ENCODE measurements at places on chromosomes 6 and 20.

GRCh38 chr6:132877003-132877402 lies 62.6 kb downstream of the RPS12 start:
- no peak for DNase-seq

- no peak for DNase-seq
Measured at GRCh38 chr6:154537511-154538325, 27.2 kb upstream of the CNKSR3 start.

GRCh38 chr20:50438986-50439407 lies 71.2 kb upstream of the PTPN1 start:
- no peak for DNase-seq

GRCh38 chr20:34328928-34329677 lies 25.9 kb upstream of the AHCY start:
- no peak for DNase-seq

DNA sequence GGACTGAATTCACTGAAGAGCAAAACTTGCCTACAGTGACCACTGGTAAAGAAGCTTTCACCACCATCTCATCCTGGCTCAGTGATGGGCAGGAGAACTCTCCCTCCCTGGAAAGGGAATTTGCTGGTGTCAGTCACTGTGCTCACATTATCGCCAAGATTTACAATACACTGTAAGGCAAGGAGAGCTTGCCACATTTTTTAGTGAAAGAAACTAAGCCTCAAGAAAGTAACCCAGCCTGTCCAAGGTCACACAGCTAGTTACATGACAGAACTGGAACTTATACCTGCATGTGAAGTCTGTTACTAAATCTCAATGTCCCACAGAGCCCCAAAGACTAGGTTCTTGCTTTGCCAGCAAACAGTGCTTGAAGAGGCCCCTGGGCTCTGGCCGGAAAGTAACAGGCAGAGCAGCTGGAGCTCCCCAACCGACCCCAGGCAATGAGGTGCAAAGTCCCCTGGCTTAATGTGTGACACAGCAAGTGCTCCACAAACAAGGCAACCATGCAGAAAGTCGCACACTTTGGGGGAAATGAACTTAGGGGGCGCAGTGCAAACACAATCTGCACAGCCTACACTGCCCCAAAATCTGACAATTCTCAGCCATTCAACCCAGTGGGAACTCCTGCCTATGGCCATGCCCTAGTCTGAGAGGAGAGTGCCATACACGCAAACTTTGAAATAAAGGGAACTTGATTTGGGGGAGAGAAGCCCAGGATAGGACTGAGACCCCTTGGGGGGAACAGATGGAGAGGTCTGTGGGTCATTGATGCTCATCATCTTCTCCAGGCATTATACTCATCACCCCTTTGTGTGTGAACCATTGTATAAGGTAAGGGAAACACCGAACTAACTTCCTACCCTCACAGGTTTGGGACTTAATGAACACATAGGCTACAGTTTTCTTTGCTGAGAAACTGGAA lies 1.9 kb downstream of the BCL2L1 start:
- no peak for DNase-seq

DNA sequence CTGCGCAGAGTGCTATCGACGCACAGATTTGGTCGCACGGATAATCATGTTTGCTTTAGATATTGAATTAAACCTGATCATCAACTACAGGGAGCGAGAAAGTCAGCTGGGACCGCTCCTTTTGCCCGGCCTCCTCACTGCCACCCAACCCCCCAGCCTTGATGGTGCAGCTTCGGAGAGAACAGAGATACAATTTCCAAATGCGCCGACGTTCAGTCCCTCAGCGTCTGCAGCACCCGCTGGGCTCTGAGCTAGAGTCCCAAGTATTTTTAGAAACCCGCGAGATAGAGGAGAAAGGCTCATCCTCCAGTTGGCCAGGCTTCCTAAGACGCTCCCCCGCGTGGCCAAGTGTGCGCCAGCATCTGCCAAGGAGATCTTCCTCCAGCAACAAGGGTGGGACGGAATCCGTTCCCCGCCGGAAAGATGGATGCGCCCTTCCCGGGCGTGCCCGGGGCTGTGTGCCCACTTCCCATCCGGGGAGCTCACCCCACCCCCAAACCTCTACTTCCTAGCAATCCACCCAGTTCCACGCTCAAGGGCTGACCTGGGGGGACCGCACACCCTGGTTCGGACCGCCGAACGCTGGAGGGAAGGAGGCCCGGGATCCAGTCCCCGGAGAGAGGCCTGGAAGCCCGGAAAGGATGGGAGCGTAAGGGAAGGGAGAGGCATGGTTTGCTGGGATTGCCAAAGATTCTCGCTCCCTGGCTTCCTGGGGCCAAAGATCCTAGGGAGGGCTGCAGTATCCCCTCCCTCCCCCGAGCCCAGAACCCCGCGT lies 4.1 kb downstream of the NKX2-2 start:
- DNase-seq = no peak

- DNase-seq = no peak
Measured at GRCh38 chr6:62392291-62392690, 106.3 kb upstream of the KHDRBS2 start.

DNA sequence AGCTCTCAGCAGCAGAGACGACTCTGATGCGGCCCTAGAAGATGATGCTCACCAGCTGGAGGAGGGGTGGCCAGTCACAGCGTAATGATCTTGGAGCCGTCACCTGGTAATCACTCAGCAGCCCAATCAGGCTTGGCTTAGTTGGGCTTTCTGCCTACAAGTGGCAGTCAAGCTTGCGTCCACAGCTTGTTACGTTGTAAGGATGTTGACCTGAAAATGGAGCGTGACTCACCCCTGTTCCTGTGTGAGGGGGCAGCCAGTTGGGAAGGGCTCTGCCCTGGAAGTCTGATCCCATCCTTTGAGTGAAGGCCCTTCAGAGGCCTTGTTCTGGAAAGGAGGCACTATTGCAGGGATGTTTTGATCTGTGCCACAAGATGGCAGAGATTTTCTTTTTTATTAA lies 49.8 kb downstream of the SPATA2 start:
- no peak for DNase-seq

DNA sequence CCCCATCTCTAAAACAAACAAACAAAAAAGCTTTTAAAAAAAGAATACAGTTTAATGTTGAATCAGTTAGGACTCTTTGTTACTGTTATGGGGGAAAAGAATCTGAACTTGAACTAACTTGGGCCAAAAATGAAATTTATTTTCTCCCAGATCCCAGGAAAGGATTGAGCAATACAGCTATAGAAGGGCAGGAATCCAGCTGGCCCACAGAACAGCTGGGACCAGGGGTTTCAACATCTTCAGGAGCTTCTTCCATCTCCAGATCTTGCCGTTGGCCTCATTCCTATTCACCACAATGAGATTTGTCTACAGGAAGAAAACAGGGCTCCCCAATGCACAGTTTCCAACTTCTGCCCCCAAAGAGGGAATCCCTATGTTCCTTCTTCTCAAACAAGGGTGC lies 43.2 kb upstream of the AKAP12 start:
- DNase-seq = no peak

DNA sequence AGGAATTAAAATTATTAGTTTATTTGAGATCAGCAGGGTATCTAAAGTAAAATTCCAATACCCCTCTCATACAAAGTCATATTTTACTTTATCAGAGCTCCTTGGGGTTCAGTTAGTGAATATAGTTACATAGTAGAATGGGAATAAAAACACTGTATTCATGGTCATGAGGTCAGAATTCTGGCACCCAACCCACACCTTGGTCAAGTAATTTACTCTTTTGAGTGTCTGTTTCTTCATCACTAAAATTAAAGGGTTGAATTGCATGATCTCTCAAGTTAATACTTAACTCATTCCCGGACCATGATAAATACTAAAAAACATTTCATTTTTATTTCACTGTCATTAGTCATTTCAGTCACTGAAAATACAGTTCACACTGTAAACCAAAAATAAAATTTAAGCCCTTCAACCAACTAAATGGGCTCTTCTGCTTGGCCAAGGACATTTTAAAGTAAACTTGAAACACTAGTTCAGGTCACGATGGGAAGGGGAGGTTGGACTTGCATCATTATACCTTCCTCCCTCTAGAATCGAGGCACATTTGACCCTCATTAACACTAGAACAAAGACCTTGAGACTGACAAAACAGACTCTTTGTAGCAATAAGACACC lies 21.1 kb upstream of the HLA-DRB1 start:
- no peak for DNase-seq

DNA sequence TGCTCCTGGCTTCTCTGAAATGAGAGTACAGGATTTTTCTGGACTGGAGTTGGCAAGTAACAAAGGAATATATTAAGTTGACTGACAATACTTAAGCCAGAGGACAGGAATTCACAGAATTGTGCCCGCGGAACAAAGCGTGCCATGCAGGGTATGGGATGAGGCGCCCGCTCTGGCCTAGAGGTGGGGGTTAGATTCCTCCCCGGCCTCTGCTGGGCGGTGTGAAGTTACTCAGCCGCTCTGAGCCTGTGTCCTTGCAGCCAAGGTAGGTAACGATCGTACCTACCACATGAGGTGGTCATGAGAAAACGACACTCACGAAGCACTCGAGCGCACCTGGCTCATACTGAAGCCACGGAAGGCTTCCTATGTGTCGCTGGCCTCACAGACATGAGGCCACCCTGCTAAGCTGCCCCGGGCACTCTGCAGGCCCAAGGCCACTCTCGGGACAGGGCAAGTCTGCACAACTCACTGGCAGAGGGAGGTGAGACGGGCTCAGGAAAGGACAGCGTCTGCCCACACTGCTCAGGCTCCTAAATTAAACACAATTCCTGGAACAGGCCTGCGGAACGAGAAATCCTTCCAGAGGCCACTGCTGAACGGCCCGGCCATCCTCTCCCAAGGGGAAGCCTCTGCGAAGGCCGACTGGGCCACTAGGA lies 70.8 kb downstream of the PSMG4 start:
- no peak for DNase-seq

DNA sequence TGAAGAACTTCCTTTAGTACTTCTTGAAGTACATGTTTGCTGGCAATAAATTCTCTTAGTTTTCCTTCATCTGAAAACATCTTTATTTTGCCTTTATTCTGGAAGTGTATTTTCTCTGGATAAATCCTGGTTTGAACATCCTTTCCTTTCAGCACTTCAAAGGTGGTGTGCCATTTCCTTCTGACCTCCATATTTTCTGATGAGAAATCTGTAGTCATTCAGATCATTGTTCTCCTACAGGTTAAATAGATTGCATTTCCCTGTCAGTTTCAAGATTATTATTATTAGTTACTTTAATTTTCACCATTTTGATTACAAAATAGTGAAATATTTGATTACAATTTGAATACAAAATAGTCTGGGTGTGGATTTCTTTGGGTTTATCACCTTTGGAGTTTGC lies 134.5 kb downstream of the CDH26 start:
- peak; percentile 6 for DNase-seq

GRCh38 chr20:1949347-1950100 lies 44.3 kb downstream of the PDYN start:
- DNase-seq = no peak

- no peak for DNase-seq
Measured at GRCh38 chr6:169854083-169854725, 102.8 kb downstream of the ERMARD start.

GRCh38 chr20:37295001-37295400 lies 5.5 kb downstream of the MANBAL start:
- DNase-seq = no peak

DNA sequence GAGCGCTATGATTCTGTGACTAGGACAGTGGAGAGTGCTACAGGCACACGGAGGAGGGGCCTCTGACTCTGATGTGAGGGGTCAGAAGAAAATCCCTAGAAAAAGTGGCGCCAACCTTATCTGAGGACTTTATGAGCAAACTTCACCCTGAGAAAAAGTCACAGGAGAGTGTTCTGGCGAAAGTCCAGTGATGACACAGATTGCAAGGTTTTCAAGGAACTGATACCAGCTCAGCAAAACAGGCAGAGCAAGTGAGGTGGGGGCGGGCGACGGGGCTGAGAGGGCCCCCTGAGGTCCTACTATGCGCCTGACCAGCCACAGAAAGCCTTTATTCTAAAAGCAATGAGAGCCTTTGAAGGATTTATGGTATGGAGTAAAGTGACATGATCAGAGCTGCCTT lies 73.3 kb downstream of the SLC22A23 start:
- no peak for DNase-seq

GRCh38 chr6:10451394-10451793 lies 36.5 kb upstream of the TFAP2A start:
- DNase-seq = no peak

DNA sequence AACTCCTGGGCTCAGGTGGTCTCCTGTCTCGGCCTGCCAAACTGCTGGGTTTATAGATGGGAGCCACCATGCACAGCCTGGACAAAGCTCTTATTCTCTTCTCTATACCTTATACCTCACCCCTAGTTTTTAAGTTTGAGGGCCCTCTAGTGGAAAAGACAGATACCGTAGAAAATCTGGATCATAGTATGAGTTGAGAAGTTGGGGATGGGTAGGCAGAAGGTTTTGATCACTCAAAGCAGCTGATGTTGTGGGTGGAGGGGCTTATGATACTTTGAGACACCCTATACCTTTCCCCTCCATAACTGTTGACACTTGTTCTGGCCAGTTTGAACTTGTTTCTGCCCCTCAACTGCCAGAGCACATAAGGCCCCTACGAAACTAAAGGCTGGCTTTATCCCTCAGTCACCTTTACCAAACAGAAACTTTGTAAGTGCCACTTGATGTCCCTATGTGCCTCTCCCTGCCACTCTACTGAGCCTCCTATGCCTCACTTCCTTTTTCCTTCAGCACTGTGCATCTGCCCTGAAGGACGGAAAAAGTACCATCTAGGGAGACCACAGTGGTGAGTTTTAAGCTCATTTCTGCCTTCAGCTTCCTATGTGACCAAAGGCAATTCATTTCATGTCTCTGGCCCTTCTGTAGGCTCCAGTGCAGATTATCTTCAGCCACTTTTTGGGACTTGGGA lies 28.6 kb downstream of the RALY start:
- no peak for DNase-seq

- DNase-seq = no peak
Measured at GRCh38 chr20:1934721-1935573, 39.7 kb downstream of the SIRPA start.

- DNase-seq = no peak
Measured at GRCh38 chr20:53829255-53829723, 235.7 kb upstream of the ZNF217 start.

- DNase-seq = no peak
Measured at GRCh38 chr20:13009682-13010406, 1.1 kb downstream of the SPTLC3 start.

DNA sequence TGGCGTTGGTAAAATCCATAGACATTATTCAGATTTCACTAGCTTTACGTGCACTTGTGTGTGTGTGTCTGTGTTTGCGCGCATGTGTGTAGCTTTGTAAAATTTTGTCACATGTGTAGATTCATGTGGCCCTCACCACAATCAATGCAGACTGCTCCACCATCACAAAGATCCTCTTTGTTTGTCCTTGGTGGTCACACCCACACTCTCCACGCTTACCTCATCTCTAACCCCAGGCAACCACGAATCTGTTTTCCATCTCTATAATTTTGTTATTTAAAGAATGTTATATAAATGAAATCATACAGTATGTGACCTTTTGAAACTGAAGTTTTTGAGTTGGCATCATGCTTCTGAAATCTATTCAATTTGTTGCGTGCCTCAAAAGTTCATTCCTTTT lies 58.5 kb downstream of the GRM1 start:
- no peak for DNase-seq

- DNase-seq = no peak
Measured at GRCh38 chr6:9515633-9516606, 899.0 kb downstream of the TFAP2A start.

GRCh38 chr6:169518451-169518850 lies 183.4 kb downstream of the WDR27 start:
- DNase-seq = no peak

- peak; percentile 40 for DNase-seq
Measured at GRCh38 chr6:46490425-46491200, 636 bp downstream of the RCAN2 start.
